Right ventricle myocardium superior (tissue), 1 donor: ENCODE measurements at places on chromosomes 13 and 19. TPM values are rescaled to one million over a fixed set of nuclear protein-coding genes. Genes with fewer than 3 reads are reported as not detected.

TEKTIP1 gene
- 0.46 TPM for total RNA-seq

DPF1 gene
- not detected for total RNA-seq

IL4I1 gene
- total RNA-seq = not detected

ZNF865 gene
- total RNA-seq = 17.4 TPM

TPTE2 gene
- not detected for total RNA-seq

TNFAIP8L1 gene
- total RNA-seq = 4.6 TPM

TGFBR3L gene
- 10.9 TPM for total RNA-seq

GZMM gene
- total RNA-seq = 0.32 TPM

LGI4 gene
- total RNA-seq = 8.1 TPM

GPR4 gene
- total RNA-seq = 5.3 TPM

C19orf33 gene
- total RNA-seq = 5.6 TPM

CCDC106 gene
- 20.5 TPM for total RNA-seq

UTP14C gene
- 9.1 TPM for total RNA-seq

PSG5 gene
- total RNA-seq = not detected

MAP4K1 gene
- total RNA-seq = 1.3 TPM

LYPD5 gene
- 0.89 TPM for total RNA-seq

SRRM5 gene
- 0.13 TPM for total RNA-seq

ZNF296 gene
- total RNA-seq = 0.32 TPM

CATSPERD gene
- not detected for total RNA-seq

TINCR gene
- not detected for total RNA-seq

KCNC3 gene
- total RNA-seq = 2.0 TPM

ACP7 gene
- not detected for total RNA-seq

TMPRSS9 gene
- total RNA-seq = not detected

ZNF543 gene
- total RNA-seq = 5.6 TPM

ZNF44 gene
- 8.6 TPM for total RNA-seq

AMER2 gene
- not detected for total RNA-seq

WDR88 gene
- 0.38 TPM for total RNA-seq

DDX49 gene
- total RNA-seq = 19.2 TPM

CABP5 gene
- not detected for total RNA-seq

CCNA1 gene
- total RNA-seq = not detected

OR7D2 gene
- total RNA-seq = 0.22 TPM

DNAJB1 gene
- 43.0 TPM for total RNA-seq

UBE2L5 gene
- not detected for total RNA-seq

PEAK3 gene
- total RNA-seq = 0.70 TPM

MCF2L gene
- 38.1 TPM for total RNA-seq

CILP2 gene
- total RNA-seq = 0.40 TPM

IL12RB1 gene
- total RNA-seq = 0.75 TPM

KCTD4 gene
- total RNA-seq = not detected

EID2B gene
- total RNA-seq = 1.7 TPM

NFIC gene
- total RNA-seq = 153 TPM

ZNF723 gene
- total RNA-seq = not detected

TNFSF9 gene
- total RNA-seq = 0.51 TPM

SIGLEC7 gene
- total RNA-seq = 0.97 TPM

FAM216B gene
- 4.6 TPM for total RNA-seq

PABPC3 gene
- total RNA-seq = 0.08 TPM

TMEM255B gene
- 6.9 TPM for total RNA-seq

PSG4 gene
- not detected for total RNA-seq

C5AR2 gene
- total RNA-seq = 0.78 TPM

ZNF154 gene
- total RNA-seq = 3.1 TPM

ZFP82 gene
- 4.8 TPM for total RNA-seq

LPAR6 gene
- 10.3 TPM for total RNA-seq

FFAR2 gene
- 0.11 TPM for total RNA-seq

HCN2 gene
- total RNA-seq = 4.1 TPM

MISP gene
- total RNA-seq = not detected
